CD4-positive, alpha-beta T cell treated with Interleukin-1 beta for 1 hour (primary cell): ENCODE measurements at places on chromosomes 1 and 21.

- no peak for DNase-seq
These were observed 56.5 kb upstream of the BCAR3 start for GRCh38 chr1:93738075-93738622.

DNA sequence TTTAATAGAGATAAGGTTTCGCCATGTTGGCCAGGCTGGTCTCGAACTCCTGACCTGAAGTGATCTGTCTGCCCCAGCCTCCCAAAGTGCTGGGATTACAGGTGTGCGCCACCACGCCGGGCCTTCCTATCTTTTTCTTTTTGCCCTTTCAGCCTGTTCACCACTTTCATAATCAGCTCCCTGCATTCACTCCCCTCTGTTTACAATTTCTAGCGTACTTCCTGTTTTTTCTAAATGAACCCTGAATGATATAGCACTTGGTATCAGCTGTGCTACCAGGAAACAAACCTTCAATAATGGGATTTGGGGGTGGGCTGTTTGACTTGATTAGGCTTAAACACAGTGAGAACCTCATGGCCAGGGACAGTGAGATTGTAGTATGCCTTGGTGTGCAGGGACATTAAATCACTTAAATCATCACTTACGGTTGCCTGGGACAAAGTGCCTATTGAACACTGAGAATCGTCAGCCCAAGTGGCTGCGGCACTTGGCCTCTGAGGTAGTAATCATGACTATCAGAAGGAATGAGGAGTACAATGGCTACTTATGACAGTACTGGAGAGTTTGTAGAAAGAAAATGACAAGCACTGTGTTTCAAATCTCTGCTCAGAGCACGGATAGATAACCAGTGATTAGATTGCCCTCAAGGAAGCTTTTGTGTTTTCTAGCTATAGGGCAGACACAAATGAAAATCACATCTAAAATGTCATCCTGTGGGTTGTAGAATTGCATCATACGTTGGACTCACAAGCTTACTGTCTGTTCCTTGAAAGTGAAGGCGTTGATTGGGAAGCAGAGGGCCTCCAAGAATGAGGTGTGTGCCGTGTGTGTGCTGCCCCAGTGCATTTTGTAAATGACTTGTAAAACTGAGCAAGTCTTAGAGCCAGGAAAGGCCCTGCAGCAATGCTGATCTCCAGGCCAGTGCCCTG, 661.8 kb downstream of the MATN1 start:
- DNase-seq: no peak

DNA sequence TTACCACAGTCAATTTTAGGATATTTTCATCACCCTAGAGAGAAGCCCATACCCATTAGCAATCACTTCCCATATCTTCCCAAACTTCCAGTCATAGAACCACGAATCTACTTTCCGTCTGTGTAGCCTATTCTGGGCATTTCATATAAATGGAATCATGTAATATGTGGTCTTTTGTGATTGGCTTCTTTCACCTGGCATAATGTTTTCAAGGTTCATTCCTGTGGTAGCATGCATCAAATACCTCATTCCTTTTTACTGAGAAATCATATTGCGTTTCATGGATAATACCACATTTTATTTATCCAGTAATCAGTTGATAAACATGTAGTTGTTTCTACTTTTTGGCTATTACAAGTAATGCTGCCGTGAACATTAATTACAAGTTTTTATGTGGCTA, 21.5 kb downstream of the DESI2 start:
- no peak for DNase-seq

DNA sequence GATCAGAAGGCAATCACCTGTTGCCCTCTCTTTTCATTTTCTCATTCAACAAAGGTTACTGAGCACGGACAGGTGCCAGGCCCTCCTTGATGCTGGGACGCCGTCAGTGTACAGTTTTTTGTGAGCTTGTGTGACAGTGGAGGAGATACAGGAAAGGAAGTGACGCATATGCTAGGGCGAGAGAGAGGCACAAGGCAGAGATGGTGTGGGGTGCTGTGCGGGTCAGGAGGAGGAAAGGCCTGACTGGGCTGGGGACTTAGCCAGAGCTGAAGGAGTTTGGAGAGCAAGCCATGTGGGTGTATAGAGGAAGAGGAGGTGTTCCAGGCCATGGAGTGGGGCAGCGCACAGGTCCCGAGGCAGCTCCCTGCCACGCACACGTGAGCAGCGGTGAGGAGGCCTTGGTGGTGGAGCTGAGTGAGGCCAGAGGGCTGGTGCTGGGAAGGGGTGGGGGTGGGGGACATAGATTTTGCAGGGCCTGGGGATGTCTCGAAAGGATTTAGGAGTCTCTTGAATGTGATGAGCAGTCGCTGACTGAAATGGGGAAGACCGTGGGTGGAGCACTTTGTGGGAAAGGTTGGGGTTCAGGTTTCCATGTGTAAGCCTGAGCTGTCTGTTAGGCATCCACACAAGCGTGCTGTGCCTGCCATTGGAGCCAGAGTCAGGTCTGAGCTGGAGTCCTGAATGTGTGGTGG, 46.0 kb downstream of the TRAPPC10 start:
- DNase-seq: peak; percentile 42

GRCh38 chr21:33350676-33351075, 25.9 kb downstream of the IFNAR1 start:
- peak; percentile 21 for DNase-seq

- DNase-seq: no peak
These were observed 8.0 kb upstream of the SELE start for GRCh38 chr1:169741666-169742394.

DNA sequence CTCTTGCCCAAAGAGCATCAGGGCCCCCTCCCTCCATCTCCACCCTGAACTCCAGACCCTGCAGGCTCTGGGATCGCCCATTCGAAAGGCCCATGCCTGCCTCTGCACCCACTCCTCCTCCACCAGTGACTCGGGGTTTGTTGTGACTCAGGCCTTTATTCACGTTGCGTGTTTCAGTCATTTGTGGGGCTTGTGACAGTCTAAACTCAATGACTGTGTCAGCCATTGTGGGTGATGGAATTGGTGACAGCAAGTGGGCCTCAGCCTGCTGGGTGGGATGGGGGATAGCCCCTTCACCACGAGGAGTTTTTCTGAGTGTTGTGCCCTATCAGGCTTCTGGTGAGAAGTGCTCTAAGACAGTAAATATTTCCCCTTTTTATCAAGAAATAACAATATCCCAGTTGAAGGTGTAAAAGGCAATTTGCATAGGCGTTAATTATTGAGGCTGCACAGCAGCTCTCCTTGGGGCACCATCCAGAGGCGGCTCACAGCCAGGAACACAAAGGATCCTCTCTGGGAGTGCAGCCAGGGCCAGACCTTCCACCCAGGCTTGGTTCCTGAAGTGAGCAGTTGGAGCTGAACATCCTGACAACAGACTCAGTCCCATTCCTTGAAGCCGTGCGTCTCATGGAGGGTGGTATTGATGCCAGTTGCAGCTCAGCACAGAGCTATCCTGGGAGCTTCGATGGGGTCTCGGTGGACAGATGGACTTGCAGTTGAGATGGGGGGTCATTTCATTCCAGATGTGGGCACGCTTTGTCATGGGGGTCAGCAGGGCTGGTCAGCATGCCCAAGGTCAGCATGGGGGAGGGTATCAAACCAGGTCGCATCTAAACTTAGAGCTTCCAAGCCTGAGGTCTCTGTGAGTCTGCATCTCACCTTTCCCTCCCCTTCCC, 135.6 kb upstream of the CACNA1E start:
- no peak for DNase-seq

DNA sequence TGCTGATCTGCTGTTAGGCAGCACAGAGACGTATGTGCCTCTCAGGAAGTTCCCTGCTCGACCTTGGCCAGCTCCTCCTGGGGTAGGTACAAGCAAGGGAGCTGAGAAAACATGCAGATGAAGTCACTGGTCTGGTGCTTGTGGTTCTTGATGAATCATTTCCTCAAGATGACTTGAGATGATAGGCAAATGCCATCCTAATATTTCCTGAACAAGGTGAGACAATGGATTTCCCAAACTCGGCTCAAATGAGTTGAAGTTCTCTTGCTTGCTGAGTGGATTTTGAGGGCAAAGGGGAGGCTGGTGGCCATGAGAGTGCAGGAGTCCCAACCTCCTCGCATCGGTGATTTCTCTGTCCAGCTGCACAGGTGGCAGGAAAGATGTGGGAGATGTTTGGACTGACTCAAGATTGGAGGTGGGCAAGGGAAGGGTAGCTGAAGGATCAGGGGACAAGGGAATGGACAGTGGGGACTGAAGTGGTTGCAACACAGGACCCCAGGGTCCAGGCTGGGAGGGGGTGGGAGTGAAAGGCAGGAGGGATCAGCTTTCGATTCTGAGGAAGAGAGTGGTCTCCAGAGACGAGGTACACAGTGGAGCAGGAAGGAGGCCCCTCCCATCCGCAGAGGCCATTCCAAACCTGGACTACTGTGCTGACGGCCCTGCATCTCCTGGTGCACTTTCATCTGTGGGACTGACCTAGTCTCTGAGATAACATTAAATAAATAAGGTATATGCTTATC, 63.9 kb downstream of the CAPN2 start:
- no peak for DNase-seq

DNA sequence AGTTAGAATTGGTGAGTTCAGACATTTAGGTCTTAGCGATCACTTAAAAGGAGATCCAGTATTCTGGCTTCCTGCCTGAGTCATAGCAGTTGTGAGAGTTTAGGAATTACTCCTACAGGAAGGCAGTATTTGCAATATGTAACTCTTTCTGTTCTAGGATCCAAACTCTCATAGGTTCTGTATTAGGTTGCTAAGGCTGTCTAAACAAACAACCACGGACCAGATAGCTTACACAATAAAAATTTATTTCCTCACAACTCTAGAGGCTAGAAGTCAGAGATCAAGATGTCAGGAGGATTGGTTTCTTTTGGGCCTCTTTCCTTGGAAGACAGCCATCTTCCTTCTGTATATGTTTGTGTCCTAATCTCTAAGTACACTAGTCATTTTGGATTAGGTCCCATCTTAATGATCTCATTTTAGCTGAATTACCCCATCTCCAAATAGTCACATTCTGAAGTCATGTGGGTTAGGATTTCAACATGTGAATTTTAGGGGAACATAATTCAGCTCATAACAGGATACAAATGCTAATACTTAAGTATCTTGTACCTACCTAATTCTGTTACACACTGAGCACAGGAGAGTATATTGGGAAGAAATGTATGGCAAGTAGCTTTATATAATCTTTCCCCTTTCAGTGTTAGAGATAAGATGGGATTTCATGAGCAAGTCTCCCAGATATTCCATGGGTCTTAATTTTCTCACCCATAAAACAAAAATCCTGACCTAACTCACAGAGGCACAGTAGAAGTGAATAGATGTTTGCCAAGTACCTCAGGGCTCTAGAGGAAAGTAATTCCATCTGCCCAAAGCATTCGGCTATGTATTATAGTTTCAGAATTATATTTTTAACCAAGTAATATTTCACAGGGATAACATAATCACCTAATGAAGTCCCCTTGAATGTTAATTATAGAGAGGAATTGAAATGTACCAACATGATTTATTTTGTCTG, 144.4 kb downstream of the PTBP2 start:
- DNase-seq: no peak

DNA sequence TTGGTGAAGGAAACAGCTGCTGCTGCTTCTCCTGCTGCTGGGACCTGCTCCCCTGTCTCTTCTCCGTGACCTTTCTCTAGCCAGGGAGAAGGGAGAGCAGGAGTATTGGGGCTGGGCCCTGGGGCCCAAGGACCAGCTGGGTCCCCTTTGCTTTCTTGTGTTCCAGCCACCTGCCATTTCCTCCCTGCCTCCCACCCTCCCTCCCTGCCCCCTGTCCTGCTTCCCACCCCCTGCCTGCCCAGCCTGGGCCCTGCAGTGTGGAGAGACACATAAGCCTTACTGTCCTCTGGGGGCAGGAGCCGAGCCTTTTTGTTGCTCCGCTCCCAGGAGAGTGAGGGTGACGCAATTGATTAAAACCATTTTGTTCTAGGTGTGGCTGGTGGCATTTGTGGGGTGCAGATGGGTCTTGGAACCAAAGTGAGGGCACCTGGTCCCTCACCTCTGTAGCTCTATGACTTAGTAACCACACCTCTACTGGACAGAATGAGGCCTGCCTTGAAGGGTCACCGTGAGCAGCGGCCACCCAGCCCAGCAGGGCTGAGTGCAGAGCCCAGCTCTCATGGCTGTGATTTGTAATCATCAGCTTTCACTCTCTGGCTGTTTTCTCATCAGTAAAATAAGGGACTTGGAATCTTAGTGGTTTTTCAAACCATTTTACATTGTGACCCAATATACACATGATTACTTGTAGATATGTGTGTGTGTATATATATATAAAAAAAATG, 13.9 kb upstream of the TMEM222 start:
- no peak for DNase-seq

- no peak for DNase-seq
These were observed 37.6 kb downstream of the NDUFS5 start for GRCh38 chr1:39063775-39064174.

GRCh38 chr1:228814176-228814575, 78.9 kb downstream of the RHOU start:
- DNase-seq: no peak

DNA sequence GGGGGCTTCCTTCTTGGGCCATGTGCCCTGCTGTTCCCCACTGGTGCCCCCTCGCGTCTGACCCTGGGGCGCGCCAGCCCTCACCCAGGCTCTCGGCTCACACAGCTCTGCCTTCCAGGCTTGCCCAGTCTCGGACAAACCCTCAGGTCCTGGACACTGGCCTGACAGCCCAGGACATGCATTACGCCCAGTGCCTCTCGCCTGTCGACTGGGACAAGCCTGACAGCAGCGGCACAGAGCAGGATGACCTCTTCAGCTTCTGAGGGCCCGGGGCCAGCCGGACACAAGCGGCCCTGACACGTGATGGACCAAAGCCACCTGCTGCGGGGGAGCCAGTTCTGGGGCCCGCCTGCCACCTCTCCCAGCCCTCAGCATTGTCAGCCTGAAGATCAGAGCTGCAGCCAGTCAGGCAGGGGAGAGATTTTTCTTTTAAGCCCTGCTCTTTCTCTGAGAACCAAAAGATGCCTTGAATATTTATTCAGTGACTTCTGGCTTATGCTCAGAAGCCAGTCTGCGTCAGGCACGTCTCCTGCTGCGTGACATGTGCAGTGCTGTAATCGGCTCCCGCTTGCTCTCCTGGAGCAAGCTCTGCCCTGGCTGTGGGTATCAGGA, 23.4 kb downstream of the LDLRAP1 start:
- DNase-seq: no peak

GRCh38 chr1:220880726-220881506, 1.7 kb downstream of the HLX start:
- DNase-seq: peak; percentile 55

DNA sequence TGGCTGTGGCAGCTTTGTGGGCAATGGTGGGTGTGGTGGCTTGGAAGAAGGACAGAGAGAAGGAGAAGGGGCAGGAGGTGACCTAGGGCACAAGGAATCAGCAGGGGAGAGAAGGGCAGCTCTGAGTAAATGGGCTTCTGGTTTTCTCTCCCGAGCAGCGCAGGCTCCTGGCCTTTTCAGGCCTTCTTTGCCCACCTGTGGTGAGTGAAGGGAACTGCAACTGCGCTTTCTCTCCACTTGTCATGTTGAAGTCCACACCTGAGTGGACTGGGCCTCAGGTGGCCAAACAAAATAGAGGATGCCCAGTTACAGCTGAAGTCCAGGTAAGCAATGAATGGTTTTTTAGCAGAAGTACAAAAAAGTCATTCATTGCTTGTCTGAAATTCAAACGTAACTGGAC, 29.4 kb upstream of the KCNA10 start:
- no peak for DNase-seq
